ENCODE measurements at places on chromosomes 16 and 17.

GRCh38 chr17:41486809-41487530 is 2.7 kb downstream of the KRT36 start:
- DNase-seq: peak; percentile 28

- DNase-seq: peak; percentile 57
Observed at GRCh38 chr16:89860747-89861304, 12.6 kb upstream of the TCF25 start.

DNA sequence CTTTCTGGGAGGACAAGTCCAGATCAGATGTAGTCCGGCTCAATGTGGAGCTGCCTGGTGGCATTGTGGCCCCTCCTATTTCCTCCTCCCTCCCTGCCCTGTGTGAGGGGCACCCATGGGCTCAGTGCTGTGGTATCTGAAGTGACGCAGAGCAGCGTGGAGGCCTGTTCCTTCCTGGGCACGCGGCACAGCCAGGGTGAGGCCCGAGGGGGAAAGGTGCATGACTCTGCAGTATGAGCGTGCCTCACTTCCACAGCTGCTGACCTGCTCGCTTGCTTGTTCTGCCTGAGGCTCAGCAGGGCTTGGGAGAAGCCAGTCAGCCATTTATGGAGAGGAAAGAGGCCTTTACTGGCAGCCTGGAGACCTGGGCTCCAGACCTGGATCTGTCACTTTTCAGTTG is 11.7 kb downstream of the TMEM238L start:
- no peak for DNase-seq

- no peak for DNase-seq
Observed at GRCh38 chr17:14261406-14261805, 24.7 kb upstream of the CDRT15 start.

DNA sequence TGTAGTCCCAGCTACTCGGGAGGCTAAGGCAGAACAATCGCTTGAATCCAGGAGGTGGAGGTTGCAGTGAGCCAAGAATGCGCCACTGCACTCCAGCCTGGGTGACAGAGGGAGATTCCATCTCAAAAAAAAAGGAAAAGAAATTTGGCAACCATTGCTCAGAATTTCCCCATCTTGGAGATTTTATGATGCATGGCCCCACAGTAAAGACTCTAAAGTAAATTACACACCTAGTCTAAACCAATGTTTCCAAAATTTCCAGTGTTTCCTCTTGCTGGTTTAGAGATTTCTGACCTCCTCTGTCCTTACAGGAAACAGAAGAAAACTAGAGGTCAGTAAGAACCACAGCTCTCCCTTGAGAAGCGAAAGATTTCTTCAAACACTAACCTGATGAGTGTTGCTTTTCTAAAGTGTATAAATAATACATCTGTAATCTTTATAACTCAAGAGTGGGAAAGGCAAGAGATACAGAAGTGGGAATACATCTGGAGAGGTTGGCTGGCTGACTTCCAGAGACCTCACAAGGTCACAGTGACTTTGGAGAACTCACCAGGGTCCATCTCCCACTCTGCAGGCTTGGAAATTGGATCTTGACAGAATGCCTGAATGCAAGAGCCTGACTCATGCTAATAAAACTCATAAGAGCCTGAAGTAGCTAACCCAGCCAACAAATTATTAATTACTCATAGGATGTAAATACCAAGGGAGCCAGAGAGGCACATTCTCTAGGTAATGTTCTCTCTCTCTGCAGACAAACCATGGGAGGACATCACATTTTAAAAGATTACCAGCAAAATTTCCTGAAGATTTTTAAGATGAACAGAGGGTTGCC is 8.8 kb downstream of the ADAT1 start:
- DNase-seq: no peak

DNA sequence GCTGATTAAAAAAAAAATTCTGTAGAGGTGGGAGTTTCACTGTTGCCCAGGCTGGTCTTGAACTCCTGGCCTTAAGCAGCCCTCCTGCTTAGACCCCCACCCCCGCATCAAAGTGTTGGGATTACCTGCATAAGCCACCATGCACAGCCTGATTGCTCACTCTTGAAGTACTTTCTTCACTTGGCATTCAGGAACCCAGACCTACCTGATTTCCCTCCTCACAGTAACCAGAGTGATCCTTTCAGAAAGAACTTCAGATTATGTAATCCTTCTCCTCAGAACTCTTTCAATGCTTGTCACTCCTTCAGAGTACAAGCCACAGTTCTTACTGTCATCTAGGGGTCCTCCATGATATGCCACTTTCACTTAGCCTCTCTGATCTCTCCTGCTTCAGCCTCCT is 1.4 kb downstream of the EFCAB13 start:
- DNase-seq: no peak

- peak; percentile 89 for DNase-seq
Observed at GRCh38 chr16:54930005-54930868, at the start of gene IRX5. TSS of gene IRX5 (plus strand) at chr16:54930865. CDS start at chr16:54931199, 334 bp downstream.

DNA sequence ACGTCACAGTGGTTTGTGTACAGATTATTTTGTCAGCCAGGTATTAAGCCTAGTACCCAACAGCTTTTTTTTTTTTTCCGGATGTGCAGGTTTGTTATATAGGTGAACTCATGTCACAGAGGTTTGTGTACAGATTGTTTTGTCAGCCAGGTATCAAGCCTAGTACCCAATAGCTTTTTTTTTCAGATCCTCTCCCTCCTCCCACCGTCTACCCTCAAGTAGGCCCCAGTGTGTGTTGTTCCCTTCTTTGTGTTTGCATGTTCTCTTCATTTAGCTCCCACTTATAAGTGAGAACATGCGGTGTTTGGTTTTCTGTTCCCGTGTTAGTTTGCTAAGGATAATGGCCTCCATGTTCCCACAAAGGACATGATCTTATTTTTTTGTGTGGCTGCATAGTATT is 19.9 kb downstream of the RPTOR start:
- DNase-seq: no peak

DNA sequence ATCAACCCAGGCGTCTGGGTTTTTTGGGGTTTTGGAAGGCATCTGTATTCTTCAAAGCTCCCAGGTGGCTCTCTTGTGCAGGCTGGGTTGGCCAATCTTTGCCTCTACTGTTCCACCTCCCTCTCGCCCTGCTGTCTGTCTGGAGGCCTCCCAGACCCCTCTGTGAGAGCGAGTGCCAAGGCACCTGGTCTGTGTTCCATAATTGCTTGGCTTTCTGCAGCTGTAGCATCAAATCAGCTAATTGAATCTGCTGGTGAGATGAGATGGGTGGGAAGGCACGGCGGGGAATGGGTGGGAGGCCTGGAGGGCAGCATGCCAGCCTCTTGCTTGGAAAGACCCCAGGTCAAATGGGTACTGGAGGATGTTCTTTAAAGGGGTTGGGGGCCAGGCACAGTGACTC is 52.5 kb upstream of the CLEC19A start:
- no peak for DNase-seq

DNA sequence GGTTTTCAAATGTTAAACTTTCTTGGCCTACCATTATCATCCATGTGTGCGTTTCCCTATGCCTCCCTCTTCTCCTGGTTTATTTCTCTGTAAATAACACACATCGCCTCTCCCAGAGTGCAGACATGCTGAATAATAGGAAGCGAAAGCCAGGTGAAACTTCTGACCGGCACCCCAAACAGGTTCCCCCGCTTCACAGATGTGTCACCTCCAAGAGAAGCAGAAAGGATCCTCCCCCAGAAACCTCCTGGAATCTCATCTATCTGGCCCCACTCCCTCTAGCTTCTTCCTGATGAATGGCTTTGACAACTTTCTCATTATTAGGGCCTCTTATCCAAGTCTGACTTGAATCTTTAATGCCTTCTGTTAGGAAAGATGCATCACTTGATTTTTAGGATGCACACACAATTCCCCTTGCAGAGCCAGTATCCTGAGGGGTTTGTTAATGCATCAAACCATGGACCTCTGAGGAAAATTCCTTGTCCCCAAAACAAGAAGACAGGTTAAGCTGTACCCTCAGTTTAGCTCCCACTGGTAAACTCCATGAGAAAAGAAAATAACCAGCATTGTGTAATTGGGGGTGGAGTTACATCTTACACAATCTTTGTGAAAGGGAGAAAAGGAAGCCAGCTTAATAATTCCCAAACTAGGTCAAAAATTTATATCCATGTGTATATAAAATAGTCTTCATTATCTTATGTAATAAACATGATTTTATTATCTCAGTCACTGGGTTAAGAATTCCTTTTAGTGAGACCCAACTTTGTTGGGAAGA is 20.1 kb upstream of the HYDIN start:
- DNase-seq: no peak

DNA sequence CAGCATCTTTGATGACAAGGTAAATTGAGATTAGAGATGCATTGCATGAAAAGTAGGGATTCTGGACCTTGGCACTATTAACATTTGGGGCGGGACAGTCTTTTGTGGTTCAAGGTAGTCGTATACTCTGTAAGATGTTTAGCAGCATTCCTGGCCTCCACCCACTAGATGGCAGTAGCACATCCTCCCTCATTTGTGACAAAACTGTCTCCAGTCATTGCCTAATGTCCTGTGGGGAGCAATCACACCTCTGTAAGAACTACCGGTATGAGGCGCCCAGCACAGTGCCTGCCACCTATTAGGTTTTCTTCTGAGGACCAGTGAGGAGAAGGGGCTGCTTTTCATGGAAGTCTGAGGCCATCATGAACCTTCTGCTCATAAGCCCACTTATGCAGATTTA is 180.8 kb downstream of the RBFOX1 start:
- no peak for DNase-seq

DNA sequence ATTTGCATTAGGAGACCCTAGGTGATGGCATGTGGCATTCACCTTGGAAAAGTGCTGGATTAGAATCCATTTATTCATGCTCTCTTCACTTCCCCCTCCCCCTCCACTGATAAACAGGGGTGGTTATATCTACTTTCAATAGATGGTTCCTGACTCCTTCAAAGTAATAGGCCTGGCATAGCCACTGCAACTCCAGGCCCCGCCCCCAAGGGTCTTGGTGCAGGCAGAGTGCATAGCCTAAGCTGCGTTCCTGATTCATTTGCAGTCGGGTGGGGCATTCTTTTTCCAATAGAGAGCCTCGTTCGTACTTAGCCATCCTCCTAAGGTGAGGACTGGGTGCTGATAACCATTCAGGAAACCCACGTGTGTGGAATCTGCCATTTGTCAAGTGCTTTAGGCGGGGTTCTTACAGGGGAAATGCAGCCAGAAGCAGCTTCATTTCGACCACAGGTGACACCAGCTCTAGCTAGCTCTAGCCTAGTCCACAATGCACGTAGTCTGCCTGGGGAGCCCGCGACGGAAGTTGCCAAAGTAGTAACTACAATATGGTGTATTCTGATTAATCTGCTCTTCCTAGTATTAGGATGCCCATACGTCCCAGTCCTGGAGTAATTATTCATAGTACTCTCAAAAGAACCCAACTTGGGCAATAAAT is 11.1 kb downstream of the UBE2O start:
- no peak for DNase-seq

DNA sequence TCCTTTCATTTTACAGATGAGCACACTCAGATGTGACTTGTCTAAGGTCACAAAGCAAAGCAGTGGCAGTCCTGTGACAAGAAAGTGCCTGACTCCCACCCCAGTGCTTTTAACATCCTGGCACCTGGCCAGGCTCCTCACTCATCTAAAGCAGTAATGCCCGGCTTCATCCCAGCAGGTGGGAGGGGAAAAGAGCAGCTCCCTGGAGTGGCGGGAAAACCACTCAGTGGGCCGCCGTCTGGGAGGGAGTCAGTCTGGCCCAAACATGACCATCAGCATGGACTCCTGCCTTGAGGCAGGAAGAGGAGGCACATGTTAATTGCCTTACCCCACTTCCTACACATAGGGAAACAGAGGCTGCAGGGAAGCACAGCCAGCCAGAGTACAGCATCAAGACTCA is 2.6 kb downstream of the PCGF2 start:
- no peak for DNase-seq

DNA sequence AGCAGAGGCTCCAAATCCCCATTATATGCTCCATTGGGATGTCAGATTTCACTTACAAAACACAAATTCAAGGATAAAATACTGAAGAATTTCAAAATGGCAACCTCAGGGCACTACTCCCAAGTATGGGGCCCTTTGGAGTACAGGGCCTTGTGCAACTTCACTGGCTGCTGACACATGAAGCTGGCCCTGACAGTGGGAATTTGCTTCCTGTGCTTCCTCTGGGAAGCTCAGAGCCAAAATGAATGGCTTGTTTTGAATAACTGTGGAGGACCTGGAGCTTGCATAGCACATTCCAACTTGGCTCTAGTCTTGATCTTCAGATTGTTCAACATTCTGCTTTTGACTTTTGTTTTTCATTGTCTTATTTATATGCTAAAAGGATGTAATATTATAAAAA is 52.3 kb upstream of the HNF1B start:
- DNase-seq: no peak

DNA sequence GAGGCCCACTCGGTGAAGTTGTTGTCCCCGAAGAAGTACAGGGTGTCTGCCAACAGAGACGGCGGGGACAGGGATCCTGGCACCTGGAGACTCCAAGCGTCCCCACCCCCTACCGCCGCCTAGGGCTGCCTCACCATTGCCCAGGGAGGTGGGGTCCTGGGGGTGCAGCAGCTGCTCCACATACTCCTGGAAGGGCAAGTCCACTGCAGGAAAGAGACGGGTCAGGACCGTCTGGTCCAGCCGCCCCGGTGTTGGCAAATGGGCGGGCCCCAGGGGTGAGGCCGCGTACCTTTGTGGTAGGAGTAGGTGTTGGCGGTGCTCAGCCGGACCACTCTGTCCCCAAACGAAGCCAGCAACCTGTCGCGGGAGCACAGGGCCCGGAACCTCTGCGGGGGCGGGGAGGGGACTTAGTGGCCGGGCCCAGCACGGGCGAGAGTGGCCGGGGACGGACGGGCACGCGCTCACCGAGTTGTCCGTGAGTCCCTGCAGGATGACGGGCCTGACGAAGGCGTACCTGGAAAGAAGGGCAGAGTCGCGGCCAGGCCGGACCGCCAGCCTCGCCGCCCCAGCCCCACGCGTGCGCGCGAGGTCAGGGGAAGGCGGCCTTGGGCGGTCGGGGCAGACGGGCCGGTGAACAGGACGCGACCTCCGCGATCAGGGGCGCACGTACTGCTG is 601 bp downstream of the JMJD8 start:
- no peak for DNase-seq

Data from endothelial cell of umbilical vein (primary cell).